NCI-H1930 (cell line): ENCODE measurements at places on chromosomes 3 and 15.

DNA sequence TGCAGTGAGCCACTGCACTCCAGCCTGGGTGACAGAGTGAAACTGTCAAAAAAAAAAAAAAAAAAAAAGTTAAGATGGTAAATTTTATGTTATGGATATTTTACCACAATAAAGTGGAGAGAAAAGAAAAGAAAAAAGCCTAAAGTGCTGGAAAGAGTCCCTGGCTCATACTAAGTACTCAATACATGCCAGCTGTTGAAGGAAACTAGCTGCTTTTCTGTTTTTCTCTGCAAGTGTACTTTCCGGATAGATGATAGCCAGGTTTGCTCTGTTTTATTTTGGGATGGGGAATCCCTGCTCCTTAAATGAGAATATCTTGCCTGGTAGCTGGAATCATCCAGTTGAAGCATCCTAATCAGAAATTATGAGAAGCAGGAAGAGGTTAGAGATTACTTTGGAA lies 10.9 kb downstream of the EID1 start:
- DNase-seq = no peak

DNA sequence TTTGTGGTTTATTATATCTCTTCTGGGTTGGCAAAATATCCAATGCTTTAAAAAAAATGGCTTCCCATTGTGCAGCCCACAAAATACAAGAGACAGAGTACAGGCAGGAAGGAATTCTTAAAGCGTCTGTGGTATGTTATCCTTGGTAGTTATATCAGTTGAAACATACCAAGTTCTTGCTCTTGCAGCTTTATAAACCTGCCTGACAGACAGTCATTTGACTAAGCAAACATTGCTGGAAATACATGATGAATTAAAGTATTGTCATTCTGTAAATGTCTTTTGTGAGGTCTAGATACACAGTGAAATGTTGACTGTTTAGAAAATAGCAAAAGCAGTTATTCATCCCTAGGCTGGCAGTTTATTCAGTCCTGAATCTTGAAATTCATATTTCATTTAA lies 44.8 kb upstream of the MAP3K13 start:
- no peak for DNase-seq

GRCh38 chr15:85692873-85693272 lies 101.9 kb downstream of the KLHL25 start:
- DNase-seq = no peak

DNA sequence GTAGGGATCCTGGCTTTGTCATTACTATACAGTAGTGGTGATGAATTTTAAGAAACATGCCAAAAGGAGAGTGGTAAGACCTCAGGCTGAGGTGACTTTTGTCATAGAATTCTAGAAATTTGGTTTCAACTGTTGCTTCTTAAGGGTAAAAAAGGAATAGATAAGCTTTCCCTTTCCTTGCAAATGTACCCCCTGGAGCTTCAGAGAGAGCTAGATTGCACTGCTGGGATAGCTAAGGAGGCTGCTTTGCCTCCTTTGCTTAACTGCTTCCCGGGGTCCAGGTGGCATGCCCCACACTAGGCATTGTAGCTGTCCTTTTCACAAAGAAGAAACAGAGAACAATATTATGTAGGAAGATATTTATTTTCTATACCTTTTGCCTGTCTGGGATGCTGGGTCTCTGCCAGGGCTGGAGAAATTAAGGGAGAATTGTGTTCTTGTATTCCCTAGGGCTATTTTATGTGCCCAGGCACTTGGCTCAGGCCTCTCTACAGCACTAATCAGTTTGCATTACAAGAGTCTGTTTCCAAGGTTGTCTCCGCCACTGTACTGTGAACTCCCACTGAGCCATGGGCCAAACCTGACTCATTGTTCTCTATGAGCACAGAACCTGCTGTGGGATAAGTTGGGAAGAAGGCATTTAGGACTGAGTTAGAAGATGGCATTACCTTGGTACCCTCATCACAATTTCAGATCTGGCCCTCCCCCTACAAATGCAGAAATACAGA lies 460.0 kb downstream of the PDCD6IP start:
- DNase-seq = no peak

DNA sequence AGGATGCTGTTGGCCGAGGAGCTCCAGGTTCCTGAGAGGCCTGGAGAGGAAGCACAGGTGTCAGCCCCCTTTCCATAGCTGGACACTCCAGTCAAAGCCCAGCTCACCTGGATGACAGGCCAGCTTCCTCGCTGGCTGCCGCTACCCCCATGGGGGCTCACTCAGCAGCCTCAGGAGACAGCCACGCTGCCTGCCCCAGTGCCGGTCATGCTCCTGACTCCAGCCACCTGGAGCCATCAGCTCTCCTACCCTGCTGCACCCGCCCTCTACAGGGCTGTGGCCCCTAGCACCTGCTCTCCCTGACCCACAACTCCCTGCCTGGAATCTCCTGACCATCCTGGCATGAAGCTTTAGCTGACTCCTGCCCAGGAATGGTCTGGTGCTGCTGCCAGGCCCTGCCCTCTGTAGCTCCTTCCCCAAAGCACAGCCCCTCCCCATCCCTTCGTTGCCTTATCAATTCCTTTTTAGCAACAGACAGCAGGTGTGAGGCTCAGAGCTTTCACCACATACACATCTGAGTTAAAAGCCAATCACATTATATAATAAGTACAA lies 94.2 kb downstream of the NUP210 start:
- no peak for DNase-seq

DNA sequence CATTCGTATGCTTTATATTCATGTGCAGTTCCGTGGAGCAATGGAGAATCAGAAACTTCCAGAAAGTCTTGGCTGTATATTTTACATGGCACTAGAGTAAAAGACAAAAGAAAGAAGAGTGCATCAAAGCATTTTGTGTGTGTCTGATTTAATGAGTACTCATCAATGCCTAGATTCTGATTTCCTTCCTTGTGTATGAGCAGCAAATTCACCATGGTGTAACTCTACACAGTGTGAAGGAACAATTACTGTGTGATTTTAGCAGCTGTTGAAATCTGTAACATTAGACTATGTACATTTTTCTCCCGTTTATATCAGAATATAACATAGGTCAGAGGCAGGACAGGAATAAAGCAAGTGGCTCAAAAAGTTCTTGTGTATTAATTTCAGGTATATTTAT lies 102.0 kb upstream of the TSC22D2 start:
- DNase-seq = no peak

DNA sequence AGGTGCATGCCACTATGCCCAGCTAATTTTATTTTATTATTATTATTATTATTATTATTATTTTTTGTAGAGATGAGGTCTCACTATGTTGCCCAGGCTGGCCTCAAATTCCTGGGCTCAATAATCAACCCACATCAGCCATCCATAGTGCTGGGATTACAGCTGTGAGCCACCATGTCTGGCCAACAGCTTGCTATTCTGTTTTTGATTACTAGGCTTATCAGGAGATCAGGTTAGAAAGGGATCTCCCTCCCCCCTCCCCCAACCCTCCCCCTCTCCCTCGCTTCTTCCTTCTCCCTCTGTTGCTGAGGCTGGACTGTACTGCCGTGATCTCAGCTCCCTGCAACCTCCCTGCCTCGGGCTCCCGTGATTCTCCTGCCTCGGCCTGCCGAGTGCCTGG lies 8.6 kb downstream of the CLN6 start:
- DNase-seq = no peak

- no peak for DNase-seq
These were observed 114.4 kb downstream of the FOXP1 start for GRCh38 chr3:71469138-71469435.

- no peak for DNase-seq
These were observed 3.6 kb downstream of the GNAT1 start for GRCh38 chr3:50194903-50195500.

GRCh38 chr15:69482686-69483256 lies 30.2 kb downstream of the RPLP1 start:
- DNase-seq = no peak

DNA sequence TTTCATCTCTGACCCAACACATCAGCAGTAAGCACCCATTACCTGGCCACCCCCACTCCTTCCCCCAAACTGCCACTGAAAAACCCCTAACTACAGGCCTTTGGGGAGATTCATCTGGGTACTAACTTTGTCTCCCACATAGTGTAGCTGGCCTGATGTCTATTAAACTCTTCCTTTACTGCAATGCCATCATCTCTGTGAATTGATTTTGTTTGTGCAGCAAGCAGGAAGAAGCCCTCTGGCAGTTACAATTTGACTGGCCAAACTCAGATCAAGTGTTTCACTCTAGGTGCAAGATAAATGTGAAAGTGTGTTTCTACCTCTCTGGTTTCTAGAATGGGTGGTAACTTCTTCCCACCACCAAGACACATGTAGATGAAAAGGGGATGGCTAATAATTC lies 26.7 kb upstream of the OR5K4 start:
- DNase-seq = no peak

- no peak for DNase-seq
These were observed 105.3 kb downstream of the THRB start for GRCh38 chr3:24389108-24390090.
